Neural cell (in vitro differentiated cells): ENCODE measurements at places on chromosomes 1 and 21. TPM values are rescaled to one million over a fixed set of nuclear protein-coding genes. Genes with fewer than 3 reads are reported as not detected.

The TFF3 gene
- not detected in 2 replicates for polyA plus RNA-seq

The PPIAL4G gene
- not detected in 2 replicates for polyA plus RNA-seq

The LDLRAD1 gene
- polyA plus RNA-seq, result not detected in 2 replicates

The TPTE gene
- 0.24 TPM in 1 of 2 replicates, not detected in the other for polyA plus RNA-seq

The BEND5 gene
- polyA plus RNA-seq, result 58.6 and 64.9 TPM in 2 replicates

The LCE3D gene
- polyA plus RNA-seq, result not detected in 2 replicates

The TMPRSS2 gene
- not detected in 2 replicates for polyA plus RNA-seq

The PLEKHA6 gene
- 22.6 and 25.5 TPM in 2 replicates for polyA plus RNA-seq

The C1QC gene
- polyA plus RNA-seq, result not detected in 2 replicates

The RNU1-1 gene
- polyA plus RNA-seq, result under 0.01 TPM in 1 of 2 replicates, not detected in the other

The CTSS gene
- 0.30 and 3.2 TPM in 2 replicates for polyA plus RNA-seq
